PC-9 (cell line): ENCODE measurements at places on chromosomes 2 and 18. TPM values are rescaled to one million over a fixed set of nuclear protein-coding genes. Genes with fewer than 3 reads are reported as not detected.

DNA sequence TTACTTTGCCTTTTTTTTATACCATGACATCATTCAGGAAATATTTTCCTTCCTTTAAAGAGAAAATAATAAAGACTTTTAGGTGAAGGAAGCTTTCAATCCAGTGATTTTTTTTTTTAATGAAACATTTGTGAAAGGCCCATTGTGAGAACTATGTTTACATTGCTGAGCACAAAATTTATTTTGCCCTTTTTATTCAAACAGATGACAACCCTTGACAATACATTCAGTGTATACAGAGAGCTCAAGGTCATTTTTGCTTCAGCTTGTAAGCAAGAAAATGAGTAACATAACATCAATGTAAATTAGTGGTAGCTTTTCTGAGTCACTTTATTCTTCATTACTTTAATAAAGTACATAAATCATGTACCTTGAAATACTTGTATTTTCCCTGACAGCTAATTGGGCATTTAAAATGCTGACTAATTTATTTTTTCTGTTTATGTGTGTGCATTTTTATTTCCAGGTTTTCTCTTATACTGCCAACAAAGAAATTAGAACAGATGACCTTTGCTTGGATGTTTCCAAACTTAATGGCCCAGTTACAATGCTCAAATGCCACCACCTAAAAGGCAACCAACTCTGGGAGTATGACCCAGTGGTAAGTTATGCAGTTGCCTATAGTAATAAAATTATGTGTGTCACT, 121.6 kb downstream of the GALNT1 start:
- no peaks in the 10 kb centered on the region for H3K36me3 ChIP-seq
- no peak overlapping the region for H3K4me3 ChIP-seq
- no peaks in the 10 kb centered on the region for H3K4me1 ChIP-seq
- no peak overlapping the region for H3K27ac ChIP-seq

- H3K36me3 ChIP-seq = no peaks in the 10 kb centered on the region
- no peak overlapping the region for H3K4me3 ChIP-seq
- H3K4me1 ChIP-seq = no peaks in the 10 kb centered on the region
- H3K27me3 ChIP-seq = peaks cover 10% of the 10 kb centered on the region; the same call in 1 of the 2 replicates
- no peak overlapping the region for H3K27ac ChIP-seq
These were observed 155.9 kb downstream of the FSHR start for GRCh38 chr2:48998449-48998848.

Gene ANKRD30B
- not detected in 2 replicates for total RNA-seq

Gene UNC50
- total RNA-seq = 38.1 and 46.0 TPM in 2 replicates

GRCh38 chr2:181685150-181685688, 4.9 kb upstream of the NEUROD1 start:
- H3K27me3 ChIP-seq = no peaks in the 10 kb centered on the region
- DNase-seq = peak; percentile 40
- no peak overlapping the region for H3K27ac ChIP-seq
- no peaks in the 10 kb centered on the region for H3K36me3 ChIP-seq

GRCh38 chr2:18001671-18002070, 123.2 kb downstream of the KCNS3 start:
- H3K36me3 ChIP-seq = no peaks in the 10 kb centered on the region
- H3K27me3 ChIP-seq = no peaks in the 10 kb centered on the region
- no peaks in the 10 kb centered on the region for H3K4me1 ChIP-seq
- H3K27ac ChIP-seq = no peak overlapping the region
- no peak for DNase-seq

Gene FTCDNL1
- 2.7 and 5.2 TPM in 2 replicates for total RNA-seq

DNA sequence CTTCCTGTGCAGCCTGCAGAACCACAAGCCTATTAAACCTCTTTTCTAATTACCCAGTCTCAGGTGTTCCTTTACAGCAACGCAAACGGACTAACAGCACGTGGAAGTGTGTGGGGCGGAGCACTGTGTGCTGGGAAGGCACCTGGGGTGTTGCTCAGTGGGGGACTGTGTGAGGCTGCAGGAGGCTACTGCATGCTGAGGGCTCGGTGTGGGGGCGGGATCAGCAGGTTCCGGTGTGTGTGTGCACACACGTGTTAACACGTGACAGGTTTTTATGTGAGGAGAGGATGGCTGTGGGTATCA, 58.9 kb downstream of the ANKMY1 start:
- H3K36me3 ChIP-seq = peaks cover 28% of the 10 kb centered on the region
- no peaks in the 10 kb centered on the region for H3K27me3 ChIP-seq
- DNase-seq = no peak

DNA sequence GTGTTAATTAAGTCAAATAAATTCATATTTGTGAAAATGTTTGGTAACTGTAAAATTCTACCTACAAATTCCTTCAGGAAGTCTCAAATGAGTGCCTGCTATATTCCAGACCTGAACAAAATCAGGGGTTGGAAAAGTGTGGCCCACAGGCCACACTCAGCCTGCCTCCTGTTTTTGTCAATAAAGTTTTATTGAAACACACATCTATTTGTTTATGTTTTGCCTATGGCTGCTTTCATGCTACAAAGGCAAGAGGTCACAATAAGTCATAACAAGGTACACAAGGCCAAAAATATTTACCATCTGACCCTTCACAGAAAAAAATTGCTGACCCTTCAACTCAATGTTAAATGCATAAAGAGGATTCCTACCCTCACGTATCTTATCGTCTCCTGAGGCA, 581.7 kb downstream of the ARHGAP15 start:
- H3K36me3 ChIP-seq = no peaks in the 10 kb centered on the region
- DNase-seq = no peak
- H3K4me1 ChIP-seq = peaks cover under 1% of the 10 kb centered on the region; the same call in 1 of the 2 replicates
- H3K27me3 ChIP-seq = no peaks in the 10 kb centered on the region
- H3K4me3 ChIP-seq = no peak overlapping the region
- no peak overlapping the region for H3K27ac ChIP-seq

GRCh38 chr2:24920098-24920808, at the start of gene ADCY3:
ADCY3 (minus strand) TSS chr2:24920237; CDS start chr2:24918987, 1,250 bp downstream.
- peak within 1 kb of the TSS; percentile 80 for H3K4me3 ChIP-seq
- peak; percentile 48 for DNase-seq
- H3K27me3 ChIP-seq = no peaks in the 10 kb centered on the region
- H3K27ac ChIP-seq = no peak within 1 kb of the TSS

DNA sequence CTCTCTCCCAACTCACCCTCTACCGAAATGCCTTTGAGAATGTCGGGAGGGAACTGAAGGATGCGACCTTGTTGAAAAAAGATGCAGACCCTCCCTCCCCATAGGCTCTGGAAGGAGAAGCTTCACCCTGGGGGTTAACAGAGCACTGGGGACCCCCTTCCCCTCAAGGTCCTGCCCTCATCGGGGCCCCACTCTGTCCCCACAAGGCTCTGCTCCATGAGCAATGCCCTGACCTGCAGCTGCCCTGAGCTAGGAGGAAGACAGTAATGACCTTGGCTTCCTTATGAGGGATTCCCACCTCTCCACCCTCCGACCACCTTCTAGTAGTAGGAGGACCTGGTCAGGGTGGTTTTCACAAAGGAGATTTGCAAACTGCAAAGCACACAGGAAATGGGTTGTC, 44.4 kb upstream of the HPCAL1 start:
- H3K27me3 ChIP-seq = no peaks in the 10 kb centered on the region
- H3K4me3 ChIP-seq = no peak overlapping the region
- H3K36me3 ChIP-seq = no peaks in the 10 kb centered on the region

- H3K27ac ChIP-seq = no peak overlapping the region
- no peak for DNase-seq
- no peak overlapping the region for H3K4me3 ChIP-seq
- no peaks in the 10 kb centered on the region for H3K36me3 ChIP-seq
These were observed 613 bp downstream of the COL5A2 start for GRCh38 chr2:189178726-189179569.

DNA sequence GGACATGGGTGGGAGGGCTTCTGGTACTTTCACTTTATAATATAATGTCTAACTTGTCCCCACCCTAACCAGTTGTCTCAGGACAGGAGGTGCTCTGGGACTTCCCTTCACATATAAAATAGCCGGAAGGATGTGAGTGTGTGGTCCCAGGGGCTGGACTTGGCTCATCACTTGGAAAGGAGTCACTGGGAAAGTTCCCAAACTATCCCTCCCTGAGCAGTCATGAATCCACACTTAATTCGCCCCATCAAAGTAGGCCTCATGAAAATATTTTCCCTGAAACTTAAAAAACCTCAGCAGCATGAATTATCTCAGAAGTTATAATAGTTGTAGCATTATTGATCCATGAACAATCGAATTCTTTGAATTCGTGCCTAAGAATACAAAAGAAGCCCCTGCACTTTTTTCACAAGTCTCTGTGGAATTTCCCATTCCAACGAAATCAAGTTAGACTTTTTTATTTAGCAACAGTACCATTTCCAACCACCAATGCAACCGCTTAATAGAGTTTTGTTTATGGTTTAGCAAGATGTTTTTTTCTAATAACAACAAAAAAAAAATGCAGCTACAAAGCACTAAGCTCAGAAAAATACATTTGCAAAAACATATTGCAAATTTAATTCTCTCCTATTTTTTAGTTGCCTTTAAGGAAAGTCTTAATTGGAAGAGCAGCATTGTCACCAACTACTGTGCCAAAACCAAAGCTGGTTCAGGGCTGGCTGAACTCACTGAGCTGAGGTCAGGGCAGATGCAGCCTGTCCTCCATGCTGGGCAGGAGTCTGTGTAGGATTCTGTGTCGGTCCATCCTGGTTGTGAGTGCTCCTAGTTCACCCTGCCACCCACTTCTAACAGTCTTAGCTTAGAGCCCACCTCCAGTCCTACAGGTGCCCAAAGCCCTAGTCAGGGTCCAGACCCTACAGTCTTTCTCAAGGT, 68.8 kb upstream of the SPTBN1 start:
- no peaks in the 10 kb centered on the region for H3K4me1 ChIP-seq
- H3K27me3 ChIP-seq = no peaks in the 10 kb centered on the region
- H3K36me3 ChIP-seq = no peaks in the 10 kb centered on the region
- no peak overlapping the region for H3K27ac ChIP-seq
- H3K4me3 ChIP-seq = no peak overlapping the region

DNA sequence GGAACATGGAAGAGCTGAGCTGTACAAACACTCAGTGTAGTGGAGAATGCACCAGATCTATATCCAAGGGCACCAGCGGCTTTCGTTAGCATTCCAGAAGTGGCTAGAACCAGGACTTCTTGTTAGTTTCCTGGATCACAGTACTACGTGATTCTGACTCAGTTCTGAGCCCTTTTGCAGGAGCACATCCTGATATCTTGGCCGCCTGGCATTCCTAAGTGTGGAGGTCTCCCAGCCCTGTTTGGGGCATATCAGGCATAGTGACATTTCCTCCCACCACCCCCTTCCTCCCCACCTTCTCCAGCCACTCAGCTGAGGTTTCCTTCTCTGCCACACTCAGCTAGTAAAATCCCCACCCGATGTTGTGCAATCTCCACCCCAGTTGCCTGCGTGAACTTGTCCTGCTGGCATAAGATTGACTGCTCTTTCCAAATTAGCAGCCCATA, 63.4 kb downstream of the BMP10 start:
- no peaks in the 10 kb centered on the region for H3K36me3 ChIP-seq
- no peaks in the 10 kb centered on the region; the same call in 1 of the 2 replicates for H3K27me3 ChIP-seq
- no peak for DNase-seq
- no peaks in the 10 kb centered on the region for H3K4me1 ChIP-seq
- no peak overlapping the region for H3K4me3 ChIP-seq

GRCh38 chr2:238091436-238092060, 8.6 kb upstream of the ESPNL start:
- no peaks in the 10 kb centered on the region for H3K4me1 ChIP-seq
- no peak for DNase-seq
- H3K4me3 ChIP-seq = no peak overlapping the region
- no peak overlapping the region for H3K27ac ChIP-seq
- no peaks in the 10 kb centered on the region for H3K27me3 ChIP-seq

- H3K27ac ChIP-seq = no peak overlapping the region
- no peak overlapping the region for H3K4me3 ChIP-seq
- no peak for DNase-seq
- no peaks in the 10 kb centered on the region for H3K4me1 ChIP-seq
These were observed 395.5 kb upstream of the HNRNPA3 start for GRCh38 chr2:176817061-176817565.

Gene PLCL1
- not detected in 2 replicates for total RNA-seq

GRCh38 chr2:9096761-9097160, 93.3 kb upstream of the MBOAT2 start:
- no peak overlapping the region for H3K4me3 ChIP-seq
- peaks cover 25% of the 10 kb centered on the region for H3K4me1 ChIP-seq

- no peaks in the 10 kb centered on the region for H3K36me3 ChIP-seq
- no peak overlapping the region for H3K4me3 ChIP-seq
- peak overlapping the region; percentile 92 for H3K27ac ChIP-seq
These were observed 89.7 kb downstream of the SPTBN1 start for GRCh38 chr2:54545702-54546450.

- H3K36me3 ChIP-seq = no peaks in the 10 kb centered on the region
- no peaks in the 10 kb centered on the region for H3K4me1 ChIP-seq
- no peaks in the 10 kb centered on the region for H3K27me3 ChIP-seq
- no peak for DNase-seq
- H3K27ac ChIP-seq = no peak overlapping the region
- H3K4me3 ChIP-seq = no peak overlapping the region
These were observed 158.0 kb upstream of the KLHL14 start for GRCh38 chr18:32930695-32931301.

DNA sequence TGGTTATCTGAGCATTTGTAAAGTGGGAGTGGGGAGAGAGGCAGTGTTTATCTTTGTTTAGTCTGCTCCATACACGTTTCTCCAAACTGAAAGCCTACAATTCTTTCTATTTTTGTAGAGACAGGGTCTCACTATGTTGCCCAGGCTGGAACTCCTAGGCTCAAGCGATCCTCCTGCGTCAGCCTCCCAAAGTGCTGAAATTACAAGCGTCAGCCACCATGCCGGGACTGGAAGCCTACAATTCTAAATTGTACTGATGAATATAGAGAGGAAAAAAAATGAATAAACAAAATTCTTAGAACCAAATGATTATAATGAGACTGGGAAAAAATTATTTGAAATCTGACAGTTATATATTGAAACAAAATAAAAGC, 1.4 kb upstream of the ZFAND2B start:
- H3K27ac ChIP-seq = no peak overlapping the region
- H3K4me1 ChIP-seq = peaks cover 18% of the 10 kb centered on the region
- no peaks in the 10 kb centered on the region for H3K27me3 ChIP-seq
- DNase-seq = no peak
- no peaks in the 10 kb centered on the region for H3K36me3 ChIP-seq

Gene CXXC1
- total RNA-seq = 48.2 and 54.7 TPM in 2 replicates

GRCh38 chr2:156309167-156309566, 23.4 kb downstream of the NR4A2 start:
- no peaks in the 10 kb centered on the region for H3K27me3 ChIP-seq
- H3K36me3 ChIP-seq = no peaks in the 10 kb centered on the region
- H3K4me3 ChIP-seq = no peak overlapping the region
- H3K4me1 ChIP-seq = no peaks in the 10 kb centered on the region
- H3K27ac ChIP-seq = no peak overlapping the region

Gene ACP1
- total RNA-seq = 115 and 116 TPM in 2 replicates

DNA sequence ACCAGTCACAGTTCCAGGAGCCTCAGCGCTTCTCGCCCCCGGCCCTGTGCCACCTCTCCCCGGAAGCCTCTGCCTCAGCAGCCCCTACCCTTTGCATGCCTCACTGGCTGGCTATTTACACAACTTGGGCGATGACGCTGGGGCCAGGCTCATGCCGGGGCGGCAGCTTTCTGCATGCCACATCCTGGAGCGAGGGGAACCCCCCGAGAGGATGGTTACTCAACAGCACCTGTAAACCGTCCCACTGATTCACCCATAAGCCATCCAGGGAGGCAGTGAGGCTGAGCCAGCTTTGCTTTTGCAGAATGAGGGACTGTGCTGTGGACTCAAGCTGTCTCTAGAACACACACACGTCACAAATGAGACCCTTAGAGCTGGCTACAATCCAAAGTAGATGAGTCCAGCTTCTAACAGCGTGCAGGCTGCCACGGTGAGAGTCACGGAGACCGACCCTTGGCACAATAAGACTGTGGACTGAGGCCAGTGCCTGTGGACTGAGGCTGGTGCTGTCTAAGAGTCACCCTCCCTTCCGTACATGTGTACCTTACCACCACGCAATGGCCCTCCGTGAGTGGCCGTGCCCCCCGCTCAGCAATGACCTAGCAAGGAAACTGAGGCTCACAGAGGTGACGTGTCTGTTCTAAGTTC, 45.6 kb upstream of the ODC1 start:
- H3K36me3 ChIP-seq = no peaks in the 10 kb centered on the region
- peaks cover 41% of the 10 kb centered on the region for H3K4me1 ChIP-seq
- peak overlapping the region; percentile 61 for H3K27ac ChIP-seq
